Smooth muscle cell of the umbilical artery (primary cell): ENCODE measurements at places on chromosomes 1 and 21. TPM values are rescaled to one million over a fixed set of nuclear protein-coding genes. Genes with fewer than 3 reads are reported as not detected.

ID3 gene
- total RNA-seq, result 153 and 300 TPM in 2 replicates

BSND gene
- not detected in 2 replicates for total RNA-seq

PRAMEF6 gene
- not detected in 2 replicates for total RNA-seq

FAM151A gene
- total RNA-seq, result not detected in 2 replicates

SPRR2E gene
- total RNA-seq, result not detected in 2 replicates

PGBD5 gene
- total RNA-seq, result under 0.01 TPM in 1 of 2 replicates, not detected in the other

CA6 gene
- not detected in 2 replicates for total RNA-seq

LCE2B gene
- not detected in 2 replicates for total RNA-seq

PRKAA2 gene
- 0.89 and 1.9 TPM in 2 replicates for total RNA-seq

DEGS1 gene
- 118 and 165 TPM in 2 replicates for total RNA-seq

ACTN2 gene
- total RNA-seq, result under 0.01 and 0.32 TPM in 2 replicates
